ENCODE measurements at places on chromosomes 16 and 17.

GRCh38 chr16:10878328-10878643, 1.3 kb downstream of the CIITA start:
- no peak for DNase-seq

DNA sequence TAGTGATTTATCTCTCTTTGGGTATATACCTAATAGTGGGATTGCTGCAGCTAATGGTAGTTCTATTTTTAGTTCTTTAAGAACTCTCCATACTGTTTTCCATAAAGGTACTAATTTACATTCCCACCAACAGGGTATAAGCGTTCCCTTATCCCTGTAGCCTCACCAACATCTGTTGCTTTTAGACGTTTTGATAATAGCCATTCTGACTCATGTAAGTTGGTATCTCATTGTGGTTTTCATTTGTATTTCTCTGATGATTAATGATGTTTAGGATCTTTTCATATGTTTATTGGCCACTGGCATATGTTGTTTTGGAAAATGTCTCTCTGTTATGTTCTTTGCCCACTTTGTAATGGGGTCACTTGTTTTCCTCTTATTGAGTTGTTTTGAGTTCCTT, 88.5 kb upstream of the ZNF267 start:
- no peak for DNase-seq

- DNase-seq: peak; percentile 89
Observed at GRCh38 chr17:16584273-16584995, 15.4 kb upstream of the ZNF287 start.

DNA sequence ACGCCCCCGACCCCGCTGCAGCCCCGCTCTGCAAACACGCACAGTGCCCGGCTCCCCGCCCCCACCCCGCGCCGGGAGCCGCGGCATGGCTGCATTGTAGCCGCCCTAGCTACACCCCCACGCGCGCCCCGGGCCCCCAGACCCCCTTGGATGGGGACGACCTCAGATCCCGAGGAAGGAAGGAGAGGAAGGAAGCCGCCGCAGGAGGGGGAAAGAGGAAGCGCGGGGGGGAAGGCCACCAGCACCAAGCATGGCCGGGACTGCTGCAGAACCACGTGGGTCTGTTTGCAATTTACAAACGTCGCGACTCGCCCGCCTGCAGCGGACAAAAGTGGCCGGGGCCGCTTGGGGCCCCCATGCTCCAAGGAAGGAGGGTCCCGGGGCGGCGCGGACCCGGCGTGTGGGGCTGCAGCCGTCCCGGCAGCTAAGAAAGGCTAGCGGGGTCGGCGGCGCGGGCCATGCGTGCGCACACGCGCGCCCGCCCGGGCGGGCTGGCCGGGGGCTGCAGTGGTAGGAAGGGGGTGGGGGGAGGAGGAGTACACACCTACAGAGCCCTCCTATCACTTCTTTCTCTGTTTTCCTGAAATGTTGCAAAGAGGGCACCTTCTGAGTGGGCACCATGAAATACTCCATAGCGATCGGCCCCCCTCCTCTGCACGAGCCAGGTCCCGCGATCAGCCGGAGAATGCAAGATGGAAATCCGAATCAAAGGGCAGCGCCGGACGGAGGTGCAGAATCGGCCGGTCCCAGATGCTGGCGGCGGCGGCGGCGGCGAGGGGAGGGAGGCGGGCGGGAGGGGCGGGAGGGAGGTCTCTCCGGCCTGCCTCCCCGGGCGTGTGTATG, 488 bp downstream of the TFAP4 start:
- no peak for DNase-seq

- DNase-seq: no peak
Observed at GRCh38 chr16:89360760-89361435, 129.5 kb downstream of the ANKRD11 start.

DNA sequence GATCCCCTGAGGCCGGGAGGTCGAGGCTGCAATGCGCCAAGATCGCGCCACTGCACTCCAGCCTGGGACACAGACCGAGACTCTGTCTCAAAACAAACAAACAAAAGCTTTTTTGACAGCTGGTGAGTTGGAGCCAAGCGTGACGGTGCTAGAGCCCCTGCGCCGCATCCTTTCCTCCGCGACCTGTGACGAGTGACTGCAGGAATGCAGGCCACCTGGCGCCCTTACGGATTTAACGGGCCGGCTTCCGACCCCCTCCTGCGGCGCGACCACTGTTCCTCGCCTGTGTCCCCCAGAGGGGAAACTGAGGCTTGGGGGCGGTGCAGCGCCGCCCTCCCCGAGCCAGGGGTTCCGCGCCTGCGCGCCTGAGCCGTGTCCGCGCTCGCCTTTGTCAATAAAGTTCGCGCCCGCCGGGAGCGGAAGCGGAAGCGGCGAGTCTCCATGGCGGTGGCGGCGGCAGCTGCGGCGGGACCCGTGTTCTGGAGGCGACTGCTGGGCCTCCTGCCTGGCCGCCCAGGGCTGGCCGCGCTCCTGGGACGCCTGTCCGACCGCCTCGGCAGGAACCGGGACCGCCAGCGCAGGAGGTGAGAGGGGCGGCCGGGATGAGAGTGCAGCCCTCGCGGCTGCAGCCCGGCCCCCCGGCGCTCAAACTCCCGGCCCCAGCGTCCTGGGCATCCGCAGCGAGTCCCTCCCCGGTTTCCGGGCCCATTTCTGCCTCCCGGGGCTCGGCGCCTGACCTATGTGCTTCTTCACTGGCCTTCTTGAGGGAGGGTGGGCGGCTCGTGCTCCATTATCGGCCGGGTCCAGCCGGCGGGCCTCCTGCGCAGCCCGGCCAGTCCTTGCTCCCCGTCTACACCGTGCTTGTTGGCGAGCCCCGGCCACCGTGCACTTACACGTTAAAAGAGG, at the start of gene PGS1:
Gene PGS1, plus strand, starts transcription at position 425 of the 906 bp plus-strand sequence. Its CDS starts 17 bp downstream, at position 442.
- DNase-seq: peak; percentile 43

DNA sequence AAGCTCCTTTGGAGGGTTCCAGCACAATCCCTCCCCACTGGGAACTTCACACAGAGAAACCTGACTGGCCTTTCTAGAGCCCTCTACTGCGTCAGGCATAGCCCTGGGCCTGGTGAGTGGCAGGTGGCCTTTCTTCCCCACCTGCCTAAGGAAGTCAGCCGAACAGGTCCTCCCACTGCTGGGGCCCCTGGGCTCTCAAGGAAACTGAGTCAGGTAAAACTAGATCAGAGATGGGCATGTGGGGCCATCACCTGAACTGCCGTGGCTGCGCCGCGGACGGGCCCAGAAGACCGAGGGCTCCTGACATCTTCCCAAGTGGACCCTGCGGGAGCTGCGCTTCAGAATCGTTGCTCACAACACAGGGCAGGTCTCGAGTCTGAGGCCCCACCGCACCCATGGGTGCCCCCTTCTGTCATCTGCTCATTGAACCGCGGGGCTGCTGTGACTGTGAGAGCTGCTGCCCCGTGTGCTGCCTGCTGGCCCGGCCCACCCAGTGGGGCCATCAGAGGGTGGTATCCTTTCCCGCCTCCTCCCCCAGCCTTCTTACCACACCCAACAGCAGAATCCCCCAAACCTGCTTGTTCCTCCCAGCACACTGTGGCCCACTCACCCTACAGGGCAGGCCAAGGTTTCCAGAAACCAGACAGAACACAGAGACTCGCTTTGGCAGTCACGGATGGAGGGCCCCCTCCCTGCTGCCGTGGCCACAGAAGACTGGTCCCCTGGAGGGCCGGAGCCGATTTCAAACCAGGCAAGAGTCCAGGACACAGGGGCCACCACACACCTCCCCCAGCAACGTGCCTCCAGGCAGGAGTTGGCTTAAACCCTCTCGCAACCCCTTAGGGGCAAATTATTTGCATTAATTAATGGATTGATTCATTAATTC, 81.1 kb downstream of the TBC1D16 start:
- DNase-seq: no peak

- DNase-seq: no peak
Observed at GRCh38 chr17:40095351-40095943, 4.9 kb downstream of the NR1D1 start.

DNA sequence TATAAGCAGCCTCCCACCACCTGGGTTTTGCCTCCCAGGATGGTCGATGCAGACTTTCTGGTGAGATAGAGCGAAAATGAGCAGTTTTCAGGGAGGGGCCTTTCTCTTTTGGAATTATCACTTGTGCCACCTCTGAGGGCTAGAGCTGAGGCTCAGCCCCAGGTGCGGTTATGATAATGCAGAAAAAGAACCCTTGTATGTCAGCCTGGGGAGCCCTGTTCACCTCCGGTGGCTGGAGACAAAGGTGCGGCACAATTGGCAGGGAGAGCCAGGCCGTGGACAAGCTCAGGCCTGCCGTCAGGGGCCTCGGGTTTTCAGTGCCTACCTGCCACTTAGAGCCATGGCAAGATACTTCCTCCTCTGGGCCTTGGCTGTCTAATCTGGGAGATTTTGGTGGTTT, 4.4 kb downstream of the SCPEP1 start:
- DNase-seq: no peak

- DNase-seq: no peak
Observed at GRCh38 chr17:35788477-35789368, 6.7 kb downstream of the MMP28 start.

- DNase-seq: no peak
Observed at GRCh38 chr17:45060382-45060796, 728 bp upstream of the NMT1 start.

- no peak for DNase-seq
Observed at GRCh38 chr17:13475574-13476223, 126.0 kb downstream of the HS3ST3A1 start.

GRCh38 chr16:48011878-48012658, 143.7 kb downstream of the ABCC12 start:
- DNase-seq: no peak

- no peak for DNase-seq
Observed at GRCh38 chr17:33096161-33096560, 104.5 kb downstream of the SPACA3 start.

DNA sequence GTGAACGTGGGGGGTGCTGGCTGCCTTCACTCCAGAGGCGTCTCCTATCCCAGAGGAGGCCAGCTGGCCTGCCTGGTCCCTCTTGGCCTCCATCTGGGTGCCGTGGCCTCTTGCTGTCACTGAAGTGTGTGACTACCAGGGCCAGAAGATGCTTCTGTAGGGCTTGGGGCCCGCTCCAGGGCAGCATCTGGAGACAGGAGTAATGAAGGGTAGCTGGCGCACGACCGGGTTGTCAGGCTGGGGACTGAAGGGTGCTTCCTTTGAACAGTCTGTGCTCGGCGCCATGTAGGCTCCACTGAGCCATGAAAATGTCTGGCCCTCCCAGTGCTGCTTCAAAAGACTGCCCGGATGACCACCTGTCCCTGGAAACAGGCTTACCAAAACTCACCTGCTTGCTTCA, 31.3 kb downstream of the ASIC2 start:
- DNase-seq: no peak

DNA sequence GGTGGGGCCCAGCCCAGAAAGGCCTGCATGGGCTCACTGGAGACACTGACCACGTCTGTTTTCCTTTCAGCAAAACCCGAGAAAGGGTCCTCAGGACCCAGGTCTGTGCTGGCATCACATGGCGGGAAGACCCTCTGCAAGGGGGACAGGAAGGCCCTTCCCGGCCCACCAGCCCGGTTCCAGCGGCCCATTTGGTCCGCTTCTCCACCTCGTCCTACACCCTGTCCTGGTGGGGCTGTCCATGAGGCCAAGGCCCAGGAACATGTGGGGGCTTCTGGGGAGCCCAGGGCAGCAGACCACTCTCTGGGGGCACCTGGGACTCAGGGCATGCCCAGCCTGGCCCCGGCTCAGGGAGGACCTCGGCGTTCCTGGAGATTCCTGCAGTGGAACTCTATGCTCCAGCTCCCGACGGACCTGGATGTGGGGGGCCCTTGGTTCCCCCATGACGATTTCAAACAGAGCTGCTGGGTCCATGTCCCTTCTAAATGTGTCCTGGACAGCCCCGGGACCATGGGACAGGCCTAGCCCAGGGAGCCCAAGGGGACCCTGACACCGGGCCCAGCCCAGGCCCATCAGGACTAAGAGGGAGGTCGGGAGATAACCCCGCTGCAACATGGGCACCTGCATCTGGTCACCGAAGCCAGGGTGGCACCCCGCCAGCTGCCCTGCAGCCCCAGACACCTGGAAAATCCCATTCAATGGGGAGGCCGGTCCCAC, 26.4 kb upstream of the KSR1 start:
- no peak for DNase-seq

DNA sequence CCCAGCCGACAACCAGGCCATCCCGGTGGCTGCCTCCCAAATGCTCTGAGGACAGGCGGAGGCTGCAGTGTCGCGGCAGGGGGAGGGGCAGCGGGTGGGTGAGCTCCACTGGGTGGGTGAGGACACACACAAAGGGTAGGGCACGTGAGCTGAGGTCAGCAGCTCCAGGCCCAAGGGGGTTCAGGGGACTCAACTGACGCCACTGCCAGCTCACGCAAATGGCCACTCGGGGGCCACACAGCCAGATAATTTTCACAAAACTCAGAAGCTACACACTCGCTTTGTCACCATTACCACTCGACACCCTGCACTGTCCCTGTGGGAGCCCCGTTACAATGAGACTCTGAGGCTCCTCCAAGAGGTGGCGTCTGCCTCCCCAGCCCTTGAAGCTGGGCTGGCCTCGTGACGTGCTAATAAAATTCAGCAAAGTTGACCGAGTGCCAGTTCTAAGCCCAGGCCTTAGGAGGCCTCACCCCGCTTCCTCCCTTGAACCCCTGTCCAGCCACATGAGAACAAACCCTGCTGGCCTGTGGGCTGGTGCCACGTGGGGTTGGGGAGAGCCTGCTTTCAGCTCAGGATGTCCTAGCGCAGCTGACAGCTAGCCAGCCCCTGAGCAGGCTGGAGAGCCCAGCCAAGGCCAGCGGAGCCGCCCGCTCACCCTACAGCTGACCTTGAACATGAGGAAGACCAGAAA, 56.9 kb downstream of the RMI2 start:
- DNase-seq: no peak

GRCh38 chr17:66966704-66967418, 2.4 kb downstream of the CACNG4 start:
- DNase-seq: no peak

GRCh38 chr16:10577305-10578202, 2.8 kb downstream of the EMP2 start:
- DNase-seq: no peak

GRCh38 chr17:75129576-75129975, 2.0 kb downstream of the NT5C start:
- no peak for DNase-seq

GRCh38 chr17:28716740-28717577, 709 bp downstream of the RAB34 start:
- DNase-seq: no peak

DNA sequence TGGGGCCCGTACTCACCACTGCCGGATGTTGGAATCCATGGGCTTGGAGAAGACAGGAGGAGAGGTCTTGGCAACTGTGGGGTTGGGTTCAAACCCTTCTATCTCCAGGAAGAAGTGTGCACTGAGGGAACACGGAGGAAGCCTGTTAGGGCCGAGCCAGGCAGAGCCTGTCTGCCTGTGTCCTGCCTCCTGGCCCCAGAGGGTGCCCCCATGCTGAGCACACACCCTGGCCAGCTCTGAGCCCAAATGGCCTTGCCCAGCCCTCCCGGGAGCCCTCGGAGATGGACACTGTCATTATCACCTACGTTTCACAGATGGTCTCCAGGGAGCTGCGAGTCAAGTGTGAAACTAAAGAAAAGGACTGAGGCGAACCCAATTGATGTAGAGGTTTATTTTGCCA, 12.5 kb downstream of the TRPV3 start:
- DNase-seq: no peak

GRCh38 chr16:69814561-69814960, 52.4 kb downstream of the WWP2 start:
- DNase-seq: no peak

- no peak for DNase-seq
Observed at GRCh38 chr16:16924613-16925012, 545.7 kb downstream of the NPIPA7 start.

All from NCI-H1694 (cell line).